ENCODE measurements at places on chromosomes 4 and X.
A peak's percentile ranks its signal among the peaks of the same experiment; 100 is the strongest.

DNA sequence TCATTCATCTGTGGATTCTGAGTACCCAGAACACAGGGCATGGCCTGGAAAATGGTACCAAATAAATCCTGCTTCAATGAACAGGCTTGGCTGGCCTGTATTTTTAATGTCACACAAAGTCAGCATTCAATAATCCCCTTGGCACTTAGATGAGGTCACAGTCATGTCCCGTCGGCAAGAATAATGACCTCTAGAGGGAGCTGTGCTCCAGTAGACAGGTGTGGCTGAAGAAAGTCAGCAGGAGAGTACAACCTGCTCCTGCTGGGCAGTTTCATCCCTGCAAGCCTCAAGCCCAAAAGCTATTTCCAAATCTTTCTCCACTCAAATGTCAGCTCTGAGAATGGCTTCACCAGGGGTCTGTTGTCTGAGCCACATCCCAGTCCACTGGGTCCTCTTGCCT is 404.0 kb upstream of the F9 start:
- H3K4me1 ChIP-seq, result peaks cover 2% of the 10 kb centered on the region
- H3K4me3 ChIP-seq, result no peak overlapping the region
- H3K36me3 ChIP-seq, result no peaks in the 10 kb centered on the region
- H3K27me3 ChIP-seq, result no peaks in the 10 kb centered on the region
- H3K27ac ChIP-seq, result no peak overlapping the region

- no peak overlapping the region for H3K4me3 ChIP-seq
- no peak overlapping the region for H3K27ac ChIP-seq
- DNase-seq, result no peak
These were observed 535.7 kb upstream of the CNKSR2 start for GRCh38 chrX:20838477-20838876.

DNA sequence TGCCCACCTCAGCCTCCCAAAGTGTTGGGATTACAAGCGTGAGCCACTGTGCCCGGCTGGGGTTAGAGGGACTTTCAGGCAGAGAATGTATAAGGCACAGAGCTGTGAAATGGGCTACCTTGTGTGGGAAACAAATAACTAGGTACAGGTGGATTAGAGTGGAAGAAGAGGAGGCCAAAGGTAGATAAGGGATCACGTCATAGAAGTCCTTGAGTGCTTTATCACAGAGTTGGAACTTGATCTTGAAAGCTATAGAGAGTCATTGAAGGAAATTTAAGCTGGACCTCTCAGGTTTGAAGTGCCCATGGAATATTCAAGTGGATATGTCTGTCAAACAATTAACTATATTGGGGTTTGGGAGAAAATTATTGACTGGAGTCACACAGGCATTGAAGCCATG is 8.4 kb downstream of the N4BP2 start:
- no peaks in the 10 kb centered on the region for H3K36me3 ChIP-seq
- DNase-seq, result no peak
- no peak overlapping the region for H3K4me3 ChIP-seq
- H3K4me1 ChIP-seq, result no peaks in the 10 kb centered on the region
- H3K27me3 ChIP-seq, result no peaks in the 10 kb centered on the region
- no peak overlapping the region for H3K27ac ChIP-seq

- no peak overlapping the region for H3K4me3 ChIP-seq
- H3K27ac ChIP-seq, result no peak overlapping the region
- H3K36me3 ChIP-seq, result no peaks in the 10 kb centered on the region
- no peaks in the 10 kb centered on the region for H3K27me3 ChIP-seq
- no peaks in the 10 kb centered on the region for H3K4me1 ChIP-seq
These were observed 44.1 kb downstream of the DTHD1 start for GRCh38 chr4:36325499-36325898.

- no peaks in the 10 kb centered on the region for H3K36me3 ChIP-seq
- no peak within 1 kb of the TSS for H3K4me3 ChIP-seq
- no peak within 1 kb of the TSS for H3K27ac ChIP-seq
- no peaks in the 10 kb centered on the region for H3K4me1 ChIP-seq
- DNase-seq, result peak; percentile 24
- peaks cover 46% of the 10 kb centered on the region for H3K27me3 ChIP-seq
These were observed at the start of gene GABRE for GRCh38 chrX:151974336-151975227. TSS of gene GABRE (minus strand) at chrX:151974676. CDS start at chrX:151974625, 51 bp downstream.

GRCh38 chr4:127558489-127559407 is 74.0 kb upstream of the INTU start:
- no peak overlapping the region for H3K4me3 ChIP-seq
- H3K27me3 ChIP-seq, result no peaks in the 10 kb centered on the region
- H3K4me1 ChIP-seq, result no peaks in the 10 kb centered on the region
- DNase-seq, result no peak
- no peak overlapping the region for H3K27ac ChIP-seq
- no peaks in the 10 kb centered on the region for H3K36me3 ChIP-seq
